ENCODE measurements at places on chromosomes 6 and 20.
A peak's percentile ranks its signal among the peaks of the same experiment; 100 is the strongest.

DNA sequence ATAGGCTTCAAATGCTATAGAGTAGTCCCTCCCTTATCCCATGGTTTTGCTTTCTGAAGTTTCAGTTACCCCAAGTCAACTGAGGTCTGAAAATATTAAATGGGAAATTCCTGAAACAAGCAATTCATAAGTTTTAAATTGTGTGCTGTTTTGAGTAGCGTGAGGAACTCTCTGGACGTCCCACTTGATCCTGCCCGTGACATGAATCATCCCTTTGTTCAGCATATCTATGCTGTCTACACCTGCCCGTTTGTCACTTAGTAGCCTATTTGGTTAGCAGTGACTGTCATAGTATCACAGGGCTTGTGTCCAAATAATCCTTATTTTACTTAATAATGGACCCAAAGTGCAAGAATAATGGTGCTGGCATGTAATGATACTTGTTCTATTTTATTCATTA is 5.0 kb downstream of the PCMT1 start:
- no peak for DNase-seq

DNA sequence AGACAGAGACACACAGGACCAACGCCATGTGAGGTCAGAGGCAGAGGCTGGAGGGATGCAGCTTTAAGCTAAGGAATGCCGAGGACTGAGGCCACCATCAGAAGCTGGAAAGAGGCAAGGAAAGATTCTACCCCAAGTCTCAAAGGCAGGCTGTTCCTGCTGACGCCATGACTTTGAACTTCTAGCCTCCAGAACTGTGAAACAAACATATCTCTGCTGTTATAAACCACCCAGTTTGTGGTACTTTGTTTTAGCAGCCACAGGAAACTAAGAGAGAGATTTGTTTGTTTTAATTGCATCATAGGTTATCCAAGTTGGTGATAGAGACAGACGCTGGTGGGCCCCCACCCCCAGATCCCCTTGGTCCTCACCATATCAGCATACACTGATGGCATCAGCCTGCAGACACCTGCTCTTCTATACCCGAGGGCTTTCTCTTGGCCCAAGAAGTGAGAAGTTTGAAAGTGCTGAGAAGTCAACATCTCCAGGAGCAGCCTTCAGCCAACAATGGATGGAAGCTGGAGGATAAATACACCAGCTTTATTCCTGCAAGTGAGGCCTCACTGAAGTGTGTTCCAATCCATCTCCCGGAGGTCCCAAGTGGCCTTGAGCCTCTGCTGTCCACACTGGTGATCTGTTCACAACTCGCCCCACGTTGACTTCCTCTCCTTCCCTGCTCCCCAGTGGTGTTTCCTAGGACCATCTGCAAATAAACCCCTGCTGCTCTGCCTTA is 154.7 kb downstream of the BTBD3 start:
- DNase-seq: no peak

DNA sequence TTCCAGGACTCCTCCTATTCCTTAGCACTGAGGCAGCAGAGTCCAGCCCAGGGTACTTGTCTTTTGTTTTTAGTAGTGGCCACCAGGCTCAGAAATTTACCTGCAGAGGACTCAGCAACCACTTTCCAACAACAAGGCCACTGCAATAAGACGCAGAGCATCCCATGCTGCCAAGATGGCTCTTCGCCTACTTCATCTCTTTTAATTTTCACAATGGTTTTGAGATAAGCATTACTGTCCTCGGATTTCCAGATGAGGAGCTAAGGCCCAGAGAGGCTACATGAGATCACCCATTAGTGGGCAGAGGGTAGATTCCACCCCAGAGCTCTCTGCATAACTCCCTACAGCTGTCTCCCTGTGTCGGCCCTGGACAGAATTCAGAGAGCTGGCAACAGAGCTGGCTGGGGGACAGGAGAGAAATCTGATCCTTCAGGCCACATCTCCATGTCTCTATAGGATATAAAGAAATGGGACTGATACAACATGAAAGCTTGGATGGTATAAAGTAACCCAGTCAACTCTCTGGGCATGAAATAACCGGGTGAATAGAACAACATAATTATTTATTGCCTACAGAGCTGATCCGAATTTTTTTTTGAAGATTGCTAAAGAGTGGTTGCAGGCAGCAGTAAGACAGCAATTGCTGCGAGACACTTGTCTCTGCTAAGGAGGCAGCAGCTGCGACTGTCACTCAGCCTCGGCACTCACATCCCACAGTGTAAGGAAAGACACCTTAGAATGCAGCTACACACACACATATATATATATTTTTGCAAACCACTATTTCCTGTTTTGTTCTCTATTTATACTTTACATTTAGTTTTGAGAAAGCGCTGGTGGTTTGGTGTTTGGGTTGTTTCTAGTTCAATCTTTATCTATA is 37.2 kb downstream of the SCML4 start:
- DNase-seq: no peak

DNA sequence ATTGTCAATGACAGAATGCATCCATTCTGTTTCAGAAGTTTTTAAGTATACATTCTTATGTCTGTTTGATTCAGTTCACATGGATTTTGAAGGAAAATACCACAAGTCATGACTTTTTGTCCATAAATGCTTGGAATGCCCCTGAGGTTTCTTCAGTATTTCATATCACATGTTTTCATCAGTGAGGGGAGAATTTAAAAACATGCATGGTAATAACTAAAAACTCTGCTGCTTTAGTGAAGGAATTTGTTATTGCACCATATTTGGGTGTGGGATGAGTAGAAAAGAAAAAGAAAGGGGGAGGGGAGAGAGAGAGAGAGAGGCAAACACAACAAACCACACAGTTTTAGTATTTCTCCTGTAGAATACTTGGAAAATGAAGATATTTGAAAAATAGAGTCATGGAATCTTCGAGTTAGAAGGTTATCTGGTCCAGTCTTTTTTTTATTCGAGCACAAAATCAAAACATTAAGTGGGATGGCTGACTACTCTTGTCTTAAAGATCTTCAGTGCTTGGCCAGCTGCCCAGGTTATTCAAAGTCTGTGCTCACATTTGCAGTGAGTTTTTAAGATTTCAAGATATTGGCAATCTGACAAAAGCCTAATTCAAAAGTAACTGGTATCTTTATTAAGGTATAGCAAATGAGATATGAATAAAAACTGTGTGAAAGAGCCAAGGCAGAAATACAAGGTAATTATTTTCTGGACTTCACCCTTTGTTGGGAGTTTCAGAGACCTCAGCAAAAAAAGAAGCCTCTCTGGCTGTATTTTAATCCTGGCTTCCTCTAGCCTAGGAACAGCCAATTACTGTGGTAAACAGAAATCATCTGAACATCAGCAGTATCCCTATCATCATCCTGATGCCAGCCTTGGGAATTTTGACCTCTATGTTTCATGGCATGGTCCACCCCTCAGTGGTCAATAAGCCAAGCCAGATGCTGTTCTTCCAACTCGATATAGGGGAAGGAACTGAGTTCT is 687.9 kb upstream of the CITED2 start:
- DNase-seq: peak; percentile 27

DNA sequence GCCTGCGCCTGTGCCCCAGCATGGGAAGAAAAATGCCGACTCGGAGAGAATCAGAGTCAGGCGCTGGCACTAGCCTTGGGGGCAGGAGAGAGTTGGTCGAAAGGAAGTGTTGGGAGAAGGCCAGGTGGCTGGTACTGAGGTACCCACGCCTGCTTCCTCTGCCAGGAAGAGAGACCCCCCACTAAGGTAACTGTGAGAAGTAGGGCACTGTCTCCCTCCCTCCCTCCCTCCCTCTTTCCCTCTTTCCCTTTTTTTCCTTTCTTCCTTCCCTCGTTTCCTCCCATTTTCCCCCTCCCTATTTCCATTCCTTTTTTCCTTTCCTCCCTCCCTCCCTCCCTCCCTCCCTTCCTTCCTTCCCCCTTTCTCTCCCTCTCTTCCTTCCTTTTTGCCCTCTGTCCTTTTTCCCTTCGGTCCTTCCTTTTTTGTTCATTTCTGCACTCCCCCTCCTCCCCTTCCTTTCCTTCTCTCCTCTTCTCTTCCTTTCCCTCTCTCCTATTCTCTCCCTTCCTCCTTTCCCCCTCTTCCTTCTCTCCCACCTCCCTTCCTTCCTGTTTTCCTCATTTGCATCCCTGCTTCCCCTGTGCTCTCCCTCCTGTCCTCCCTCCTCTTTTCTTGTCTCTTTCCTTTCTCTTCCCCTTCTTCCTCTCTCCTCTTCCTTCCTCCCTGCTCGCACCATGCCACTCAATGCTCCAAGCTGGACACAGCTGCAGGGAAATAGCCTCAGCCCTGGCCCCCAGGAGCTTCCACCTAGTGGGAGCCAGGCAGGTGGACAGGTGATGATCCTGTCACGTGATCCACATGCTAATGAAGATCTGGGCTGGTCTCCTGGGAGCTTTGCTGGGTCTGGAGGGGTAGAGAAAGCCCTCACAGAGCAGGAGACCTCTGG is 148.0 kb downstream of the DHX35 start:
- DNase-seq: no peak

DNA sequence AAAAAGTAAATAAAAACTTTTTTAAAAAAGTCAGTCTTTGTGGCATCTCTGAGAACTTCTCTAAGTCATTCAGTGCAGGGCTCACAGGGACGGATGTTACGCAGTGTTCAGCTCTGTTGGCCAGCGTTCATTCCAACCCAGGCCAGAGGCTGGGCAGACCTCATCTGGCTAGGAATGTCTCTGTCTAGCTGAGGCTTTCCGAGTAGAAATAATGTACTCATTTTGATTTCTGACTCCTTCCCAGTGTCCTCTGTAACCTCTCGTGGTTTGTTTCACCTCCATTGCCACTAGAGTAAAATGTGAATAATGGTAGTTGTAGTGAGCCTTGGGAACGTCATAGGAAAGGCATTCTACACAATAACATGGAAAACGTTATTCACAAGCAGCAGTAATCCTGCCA is 135.1 kb downstream of the TMEM242 start:
- DNase-seq: no peak

- DNase-seq: no peak
Measured at GRCh38 chr6:135944120-135944519, 92.6 kb downstream of the PDE7B start.

- DNase-seq: no peak
Measured at GRCh38 chr20:11686820-11687543, 230.7 kb upstream of the BTBD3 start.

DNA sequence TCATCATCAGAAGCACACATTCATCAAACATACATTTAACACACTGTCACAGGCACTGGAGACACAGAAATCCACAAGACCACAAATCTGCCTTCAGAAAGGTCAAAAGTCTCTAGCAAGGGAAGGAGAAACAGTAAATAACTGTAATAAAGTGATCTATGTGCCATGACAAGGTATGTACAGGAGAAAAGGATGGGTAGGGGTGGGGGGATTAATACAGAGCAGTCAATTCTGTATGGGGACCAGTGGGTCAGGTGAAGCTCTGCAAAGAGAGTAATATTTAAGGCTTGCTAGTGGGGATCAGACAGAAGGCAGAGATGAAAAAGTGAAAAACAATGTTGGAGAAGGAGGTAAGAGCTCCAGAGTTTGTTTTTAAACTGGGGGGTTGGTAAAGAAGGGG is 32.6 kb downstream of the ELOVL5 start:
- no peak for DNase-seq

- peak; percentile 28 for DNase-seq
Measured at GRCh38 chr6:24933868-24934401, 1.8 kb downstream of the RIPOR2 start.

GRCh38 chr20:62710886-62711702 is 2.5 kb downstream of the NTSR1 start:
- DNase-seq: no peak

DNA sequence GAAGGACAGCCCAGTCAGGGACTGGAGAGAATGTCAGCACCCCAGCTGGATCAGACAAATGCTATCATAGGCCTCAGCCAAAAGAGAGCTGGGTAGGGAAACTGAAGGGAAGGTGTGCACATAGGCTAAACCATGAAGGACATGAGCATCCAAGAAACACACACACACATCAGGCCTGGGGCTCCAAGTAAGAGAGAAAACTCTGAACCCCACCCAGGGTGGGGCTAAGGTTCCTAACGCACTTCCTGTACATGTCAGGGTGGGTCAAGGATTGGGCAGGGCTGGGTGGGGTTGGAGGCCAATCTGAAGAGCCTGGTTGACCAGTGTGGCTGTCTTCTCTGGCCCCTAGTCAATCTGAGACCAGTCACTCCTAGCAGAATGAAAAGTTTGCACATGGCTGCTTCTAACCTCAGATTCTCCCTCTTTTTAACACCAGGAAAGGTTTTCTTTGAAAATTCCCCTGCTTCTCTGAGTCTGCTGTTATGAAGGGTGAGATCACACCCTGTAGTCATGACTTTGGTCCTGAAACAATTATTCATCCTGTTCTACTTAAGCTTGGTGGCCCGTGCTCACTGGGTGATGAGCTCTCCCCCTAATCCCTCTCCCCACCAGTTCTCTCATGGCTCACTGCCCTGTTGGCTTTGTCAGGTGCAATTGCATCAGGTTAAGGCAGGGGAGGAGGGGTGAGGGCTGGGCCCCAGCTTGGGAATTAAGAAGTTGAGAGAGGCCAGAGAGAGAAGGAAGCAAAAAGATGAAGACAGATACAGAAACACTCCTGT is 88.4 kb downstream of the MAFB start:
- DNase-seq: no peak

DNA sequence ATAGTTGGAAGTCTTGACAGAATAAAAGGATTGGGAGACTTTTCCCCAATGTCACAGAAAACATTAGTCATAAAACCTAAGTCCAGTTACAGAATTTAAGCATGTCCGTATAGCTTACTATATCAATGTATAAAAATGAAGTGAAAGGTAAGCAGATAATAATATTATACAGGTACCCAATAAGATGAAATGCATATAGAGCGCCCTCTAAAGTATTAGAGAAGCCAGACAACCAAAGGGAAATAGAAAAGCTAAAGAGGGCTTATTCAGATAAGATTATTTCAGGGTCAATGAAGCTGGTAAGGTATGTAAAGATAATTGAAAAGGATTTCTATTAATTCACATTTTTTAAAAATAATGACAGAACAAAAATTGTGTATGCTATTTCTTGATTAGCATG is 947.7 kb upstream of the MAP3K7 start:
- no peak for DNase-seq

DNA sequence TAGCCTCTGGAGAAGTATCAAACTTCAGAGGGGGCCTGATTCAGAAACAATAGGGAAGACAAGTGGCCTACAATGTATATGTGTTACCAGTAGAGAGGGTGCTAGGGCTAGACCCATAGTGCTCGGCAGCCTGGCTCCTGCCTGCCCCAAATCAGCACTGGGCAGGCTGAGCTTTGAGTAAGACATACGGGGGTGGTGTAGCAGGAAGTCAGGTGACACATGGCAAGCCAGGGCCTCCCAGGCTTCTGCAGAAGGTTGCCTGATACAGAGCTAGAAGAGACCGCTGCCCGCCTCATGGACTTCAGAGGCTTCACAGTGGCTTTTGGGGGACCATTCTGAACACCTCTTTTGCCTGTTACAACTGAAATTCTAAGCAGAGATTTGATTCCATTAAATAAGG is 43.4 kb downstream of the RALY start:
- DNase-seq: peak; percentile 13
